ENCODE measurements at places on chromosomes 4 and X.

DNA sequence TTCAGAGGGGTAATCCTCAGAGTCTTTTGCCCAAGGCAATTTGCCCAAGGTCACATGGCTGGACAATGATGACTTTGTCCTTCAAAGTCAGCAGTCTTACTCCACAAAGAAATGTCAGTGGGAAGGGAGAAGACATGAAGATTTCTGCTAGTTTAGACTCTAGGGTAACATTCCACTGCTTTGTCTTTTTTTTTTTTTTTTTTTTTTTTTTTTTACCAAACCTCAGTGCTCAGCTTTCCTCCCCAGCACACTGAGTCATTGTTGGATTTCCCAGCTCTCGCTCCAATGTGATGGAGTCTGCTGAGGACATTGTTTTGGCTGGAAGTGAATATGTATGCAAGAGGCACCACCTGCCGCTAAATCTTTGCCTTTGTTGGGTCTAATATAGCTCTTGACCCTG is 7.2 kb upstream of the C1QTNF7 start:
- DNase-seq: no peak

DNA sequence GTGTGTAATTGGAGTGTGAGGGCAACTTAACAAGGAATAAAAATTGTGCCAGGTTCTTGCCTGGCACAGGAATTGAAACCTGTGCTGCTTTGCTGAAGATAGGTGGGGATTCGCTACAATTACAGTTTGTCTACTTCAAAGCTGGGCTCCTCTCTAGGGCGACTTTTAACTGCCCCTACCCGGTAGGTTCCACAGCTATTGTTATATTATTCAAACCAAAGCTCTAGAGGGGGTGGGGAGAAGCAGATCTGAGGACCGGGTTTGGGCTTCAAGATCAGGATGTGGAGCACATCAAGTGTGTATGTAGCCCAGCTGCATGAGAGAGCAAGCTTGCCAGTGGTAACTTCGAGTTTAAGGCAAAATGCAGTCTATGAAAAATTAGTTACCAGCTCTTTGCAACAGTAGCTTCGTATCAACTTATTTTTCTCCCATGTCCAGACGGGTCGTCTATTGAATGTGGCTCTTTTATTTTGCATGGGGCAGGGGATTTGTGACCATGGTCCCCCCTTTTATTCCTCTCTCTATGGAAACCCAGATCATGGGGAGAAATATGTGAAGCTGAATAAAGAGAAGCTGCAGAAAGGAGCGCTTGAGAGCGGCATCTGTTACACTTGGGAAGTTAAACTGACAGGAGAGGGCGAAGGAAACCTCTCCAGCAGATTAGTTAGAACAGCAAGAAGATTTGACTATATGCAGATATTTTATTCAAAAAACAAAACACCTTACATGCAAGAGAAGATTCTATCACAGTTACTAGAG is 3.2 kb upstream of the POU3F4 start:
- DNase-seq: no peak

- no peak for DNase-seq
Observed at GRCh38 chrX:97315939-97316338, 432.2 kb downstream of the RPA4 start.

GRCh38 chr4:185993328-185993973 is 75.5 kb upstream of the TLR3 start:
- no peak for DNase-seq

DNA sequence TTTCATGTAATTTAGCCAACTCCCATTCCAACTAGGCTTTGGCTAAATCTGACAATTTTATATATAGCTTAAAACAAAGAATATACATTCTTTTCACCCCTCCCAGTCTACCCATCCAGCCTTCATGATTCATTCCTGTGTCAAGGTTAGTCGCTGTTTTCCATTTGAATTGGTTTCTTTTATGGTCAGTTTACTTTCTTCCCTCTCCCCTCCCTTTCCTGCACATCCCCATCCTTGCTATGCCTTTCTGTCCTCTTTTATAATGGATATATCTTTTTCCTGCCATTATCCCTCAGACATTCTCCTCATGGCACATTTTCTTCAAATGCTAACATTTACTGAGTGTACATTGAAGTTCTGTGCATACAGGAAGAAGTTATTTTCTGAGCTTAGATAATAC is 4.7 kb downstream of the ZXDB start:
- DNase-seq: no peak

- DNase-seq: no peak
Observed at GRCh38 chrX:3449287-3449686, 102.8 kb upstream of the MXRA5 start.

DNA sequence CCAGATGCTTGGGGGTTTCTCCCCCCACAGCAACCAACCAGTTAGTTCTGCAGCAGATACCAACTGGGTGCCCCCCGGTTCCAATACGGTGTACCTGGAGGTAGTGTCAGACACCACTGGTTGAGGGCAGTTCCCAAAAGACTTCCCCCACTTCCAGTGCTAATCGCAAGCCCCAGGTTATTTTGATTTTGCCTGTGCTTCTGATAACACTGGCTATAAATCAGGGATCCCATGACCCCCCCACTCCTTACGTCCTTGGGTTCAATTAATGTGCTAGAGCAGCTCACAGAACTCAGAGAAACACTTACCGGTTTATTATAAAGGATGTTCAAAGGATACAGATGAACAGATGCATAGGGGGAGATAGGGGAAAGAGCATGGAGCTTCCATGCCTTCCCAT is 5.5 kb downstream of the CLCN3 start:
- DNase-seq: no peak

DNA sequence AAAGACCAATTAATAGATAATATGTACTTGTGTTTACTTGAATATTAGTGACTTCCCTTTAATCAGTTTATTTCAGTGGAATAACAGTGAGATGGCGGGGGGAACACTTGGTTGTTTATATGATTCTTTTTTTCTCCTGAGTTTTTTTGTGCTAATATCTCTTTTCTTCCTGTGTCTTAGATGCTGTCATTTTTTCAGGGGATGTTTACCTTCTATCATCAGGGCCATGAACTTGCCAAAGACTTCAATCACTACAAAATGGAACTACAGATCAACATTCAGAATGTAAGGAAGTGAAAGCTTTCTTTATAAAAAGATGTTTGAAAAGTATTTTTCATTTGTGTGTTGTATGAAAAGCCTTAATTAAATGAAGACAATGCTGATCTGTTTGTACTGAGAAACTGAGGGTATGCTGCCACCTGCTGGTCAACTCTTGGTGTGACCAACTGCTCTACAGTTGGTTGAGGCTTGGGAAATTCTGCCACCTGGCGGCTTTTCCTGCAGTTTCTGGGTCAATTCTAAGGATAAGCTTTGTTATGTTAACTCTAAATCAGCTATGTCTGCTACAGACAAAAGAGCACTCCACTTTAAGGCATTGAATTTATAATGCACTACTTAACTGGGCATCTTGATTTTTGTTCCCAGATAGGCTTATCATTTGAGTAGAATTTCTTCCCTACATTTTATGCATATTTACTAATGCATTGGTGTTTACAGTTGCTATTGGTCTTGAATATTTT is 134.8 kb downstream of the ARHGAP10 start:
- DNase-seq: peak; percentile 80

GRCh38 chr4:21778702-21779101 is 169.9 kb downstream of the KCNIP4 start:
- DNase-seq: no peak

DNA sequence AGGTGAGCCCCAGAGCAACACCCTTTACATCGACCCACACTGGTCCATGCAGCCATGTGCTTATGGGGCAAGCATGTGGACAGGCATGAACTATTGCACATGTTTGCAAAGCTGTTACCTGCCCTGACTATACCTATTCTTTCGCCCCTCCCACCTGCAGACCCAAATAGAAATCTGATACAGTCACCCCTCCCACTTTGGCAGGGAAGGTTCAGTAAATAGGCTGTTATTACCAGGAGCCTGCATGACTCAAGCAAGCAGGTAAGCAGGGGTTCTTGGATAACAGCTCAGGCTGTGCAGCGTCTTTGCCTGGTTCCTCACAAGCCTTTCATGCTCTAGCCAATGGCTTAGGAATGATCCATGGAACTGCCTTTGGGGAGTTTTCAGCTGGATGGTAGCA is 122.7 kb upstream of the DIPK2B start:
- no peak for DNase-seq

DNA sequence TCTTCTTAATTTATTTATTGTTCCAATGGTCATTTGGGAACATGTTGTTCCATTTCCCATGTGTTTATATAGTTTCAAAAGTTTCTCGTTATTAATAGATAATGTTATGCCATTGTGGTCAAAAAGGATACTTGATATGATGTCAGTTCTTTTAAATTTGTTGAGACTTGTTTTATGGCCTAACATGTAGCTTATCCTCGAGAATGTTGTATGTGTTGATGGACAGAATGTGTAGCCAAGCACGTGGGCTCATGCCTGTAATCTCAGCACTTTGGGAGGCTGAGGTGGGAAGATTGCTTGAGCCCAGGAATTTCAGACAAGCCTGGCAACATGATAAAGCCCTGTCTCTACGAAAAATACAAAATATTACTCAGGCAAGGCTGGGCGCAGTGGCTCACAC is 168.5 kb upstream of the USP38 start:
- no peak for DNase-seq

DNA sequence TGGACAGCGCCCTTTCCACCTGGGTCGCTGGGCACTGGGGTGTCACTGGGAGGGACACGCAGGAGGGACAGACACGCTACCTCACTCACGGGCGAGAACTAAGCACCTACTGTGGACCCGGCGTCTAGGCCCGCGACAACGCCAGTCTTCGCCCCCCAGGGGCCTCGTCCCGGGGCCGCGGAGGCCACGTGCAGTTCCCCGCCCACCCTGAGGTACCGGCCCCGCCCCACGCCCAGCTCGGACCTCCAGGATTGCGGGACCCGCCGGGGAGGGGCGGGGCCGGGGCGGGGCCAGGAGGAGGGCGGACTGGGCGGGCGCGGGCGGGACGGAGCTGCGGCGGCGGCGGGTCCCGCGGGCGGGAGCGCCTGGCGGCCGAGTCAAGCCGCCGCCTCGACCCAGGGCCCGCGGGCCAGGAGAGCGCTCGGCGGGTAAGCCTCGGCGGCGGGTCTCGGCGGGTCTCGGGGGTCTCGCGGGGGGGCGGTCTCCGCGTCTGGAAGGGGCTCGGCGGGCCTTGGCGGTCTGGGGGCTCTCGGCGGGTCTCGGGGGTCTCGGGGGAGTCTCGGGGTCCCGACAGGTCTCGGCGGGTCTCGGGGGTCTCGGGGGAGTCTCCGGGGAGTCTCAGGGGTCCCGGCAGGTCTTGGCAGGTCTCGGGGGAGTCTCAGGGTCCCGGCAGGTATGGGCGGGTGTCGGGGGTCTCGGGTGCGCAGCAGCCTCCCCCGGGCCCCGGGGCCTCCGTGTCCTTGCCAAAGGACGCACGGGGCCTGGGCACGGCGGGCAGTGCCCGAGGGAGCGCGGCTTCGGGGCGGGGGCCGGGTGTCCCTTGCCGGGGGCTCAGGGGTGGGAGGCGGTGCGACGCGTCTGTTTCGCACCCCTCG is at the start of gene SH3BP2:
Gene SH3BP2 (plus strand): TSS at position 375 of the 875 bp plus-strand sequence. CDS start 27,533 bp downstream, outside the sequence.
- peak; percentile 43 for DNase-seq

DNA sequence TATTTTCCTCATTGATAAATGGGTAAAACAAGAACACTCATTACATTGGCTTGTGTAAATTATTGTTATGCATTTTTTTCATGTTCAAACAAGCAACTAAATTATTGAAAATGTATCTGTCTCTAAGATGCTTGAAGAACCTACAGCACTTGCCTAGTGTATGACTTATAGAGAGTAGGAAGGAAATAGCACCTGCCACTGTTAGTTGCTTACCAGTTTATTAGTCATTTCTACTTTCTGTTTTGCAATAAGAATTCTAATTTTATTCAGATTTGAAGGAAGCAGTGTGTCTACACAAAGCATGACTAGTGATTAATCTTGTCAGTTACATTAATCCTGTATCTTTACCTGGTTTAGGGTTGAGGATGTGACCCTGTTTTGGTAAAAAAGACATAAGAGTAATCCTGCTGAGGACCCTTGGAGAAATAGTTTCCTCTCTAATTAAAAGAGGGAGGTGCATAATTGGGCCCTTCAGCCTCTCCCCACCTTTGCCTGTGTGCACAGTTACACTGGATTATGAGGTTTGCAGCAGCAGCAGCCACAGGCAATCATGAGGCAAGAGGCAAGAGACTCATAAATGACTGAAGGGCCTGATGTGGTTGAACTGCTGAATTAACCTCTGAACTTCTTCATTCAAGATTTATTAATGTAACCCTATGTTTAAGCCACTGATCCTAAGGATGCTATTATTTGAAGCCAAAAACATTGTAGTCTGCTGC is 1202.1 kb downstream of the ADGRL3 start:
- no peak for DNase-seq

- DNase-seq: no peak
Observed at GRCh38 chr4:118935819-118936218, 47.2 kb downstream of the SYNPO2 start.

GRCh38 chr4:106116025-106116424 is 200.0 kb downstream of the TBCK start:
- DNase-seq: no peak

DNA sequence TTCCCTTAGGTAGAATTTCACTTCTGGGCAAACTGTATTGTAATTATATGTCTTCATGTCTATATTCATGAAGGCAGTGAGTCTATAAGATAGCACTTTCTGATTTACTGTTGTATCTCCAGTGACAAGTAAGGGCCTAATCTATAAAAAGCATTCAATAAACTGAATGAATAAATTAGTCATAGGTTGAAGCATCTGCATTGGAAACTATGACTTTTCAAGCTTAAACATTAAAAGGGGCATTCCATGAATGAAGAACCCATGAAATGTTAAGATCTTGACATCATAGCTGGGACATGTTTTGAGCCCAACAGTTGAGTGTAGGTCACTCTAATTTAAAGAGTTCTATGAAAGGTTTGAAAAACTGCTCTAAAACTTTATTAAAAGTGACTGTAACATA is 159.3 kb upstream of the LCORL start:
- DNase-seq: no peak

- DNase-seq: no peak
Observed at GRCh38 chr4:5134620-5135019, 83.3 kb downstream of the STK32B start.

- no peak for DNase-seq
Observed at GRCh38 chrX:13283512-13283911, 36.3 kb downstream of the ATXN3L start.

DNA sequence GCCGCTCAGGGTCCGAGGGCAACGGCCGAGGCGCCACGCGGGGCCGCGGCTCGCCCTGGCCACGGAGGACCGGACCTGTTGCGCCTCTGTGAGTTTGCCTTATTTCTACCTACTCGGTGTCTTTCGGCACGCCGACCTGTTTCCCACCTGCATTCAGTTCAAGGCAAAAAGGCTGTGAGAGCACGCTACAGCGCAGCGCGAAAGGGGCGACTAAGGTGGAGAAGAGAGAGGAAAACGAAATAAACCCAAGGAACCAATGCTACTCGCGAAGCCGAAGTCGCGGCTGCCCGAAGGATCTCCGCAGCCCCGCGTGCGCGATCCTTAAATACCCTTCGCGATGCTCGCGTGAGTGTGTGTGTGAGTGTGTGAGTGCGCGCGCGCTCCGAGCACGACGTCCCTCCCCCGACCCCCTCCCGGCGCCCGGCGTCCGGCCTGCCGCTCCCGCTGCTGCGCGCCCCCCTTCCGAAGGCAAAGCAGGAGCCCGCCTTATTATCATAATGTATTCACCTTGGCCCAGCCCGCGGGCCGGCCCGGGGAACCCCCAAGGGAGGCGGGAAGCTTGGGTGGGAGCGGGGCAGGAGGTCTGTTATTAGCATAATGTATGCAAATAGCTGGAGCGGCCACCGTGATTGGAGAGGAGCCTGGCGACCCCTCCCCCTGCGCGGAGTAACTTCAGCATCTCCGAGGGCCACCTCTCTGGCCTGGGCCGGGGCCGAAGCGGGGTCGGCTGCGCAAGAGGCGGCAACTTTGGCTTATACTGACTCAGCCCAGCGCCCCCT is at the start of gene COL25A1:
Gene COL25A1 (minus strand): TSS at position 298 of the 779 bp plus-strand sequence.
- DNase-seq: peak; percentile 70

All from NCI-H1930 (cell line).